T-helper 2 cell treated with Interferon-gamma antibody and Interleukin-4, amounts not matched to agents 100 ng/mL and 5 ng/mL, for 36 hours (primary cell): ENCODE measurements at places on chromosomes 6 and 20. TPM values are rescaled to one million over a fixed set of nuclear protein-coding genes. Genes with fewer than 3 reads are reported as not detected.

ABT1 gene
- total RNA-seq, result 26.6 and 27.2 TPM in 2 replicates

PTGIS gene
- total RNA-seq, result 22.7 and 23.7 TPM in 2 replicates

SLC44A4 gene
- total RNA-seq, result not detected in 2 replicates

TAGAP gene
- total RNA-seq, result 45.6 and 51.2 TPM in 2 replicates

PRICKLE4 gene
- not detected in 2 replicates for total RNA-seq
